ENCODE measurements at places on chromosomes 5 and 9.

DNA sequence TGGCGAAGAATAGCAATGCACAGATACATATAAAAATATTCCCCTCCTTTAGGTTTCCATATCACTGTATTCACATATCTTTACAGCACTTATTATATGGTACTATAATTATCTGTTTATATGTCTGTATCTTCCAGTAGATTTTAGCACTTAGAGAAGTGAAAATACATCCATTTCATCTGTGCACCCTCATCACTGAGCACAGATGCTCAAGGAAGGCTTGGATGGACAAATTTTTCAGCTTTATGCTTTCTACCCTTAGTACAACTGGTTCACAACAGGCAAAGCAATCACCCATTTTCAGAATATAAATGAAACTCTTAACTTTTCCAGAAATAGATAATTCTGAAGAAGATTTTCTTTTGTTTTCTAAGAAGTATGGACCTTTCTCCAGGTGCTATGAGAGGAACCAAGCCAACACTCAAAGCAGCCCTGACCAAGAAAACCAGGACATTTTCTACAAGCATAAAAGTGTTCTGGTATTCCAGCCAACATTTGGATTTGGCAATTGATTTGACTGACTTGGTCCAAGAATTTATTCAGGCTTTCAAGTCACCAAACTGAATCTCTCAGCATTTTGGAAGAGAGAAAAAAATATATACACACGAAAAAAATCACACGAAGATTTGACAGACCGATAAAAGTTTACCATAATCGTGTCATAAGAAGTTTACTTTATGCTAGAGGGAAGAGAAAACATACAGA lies 170.2 kb upstream of the CD180 start:
- no peak for DNase-seq

DNA sequence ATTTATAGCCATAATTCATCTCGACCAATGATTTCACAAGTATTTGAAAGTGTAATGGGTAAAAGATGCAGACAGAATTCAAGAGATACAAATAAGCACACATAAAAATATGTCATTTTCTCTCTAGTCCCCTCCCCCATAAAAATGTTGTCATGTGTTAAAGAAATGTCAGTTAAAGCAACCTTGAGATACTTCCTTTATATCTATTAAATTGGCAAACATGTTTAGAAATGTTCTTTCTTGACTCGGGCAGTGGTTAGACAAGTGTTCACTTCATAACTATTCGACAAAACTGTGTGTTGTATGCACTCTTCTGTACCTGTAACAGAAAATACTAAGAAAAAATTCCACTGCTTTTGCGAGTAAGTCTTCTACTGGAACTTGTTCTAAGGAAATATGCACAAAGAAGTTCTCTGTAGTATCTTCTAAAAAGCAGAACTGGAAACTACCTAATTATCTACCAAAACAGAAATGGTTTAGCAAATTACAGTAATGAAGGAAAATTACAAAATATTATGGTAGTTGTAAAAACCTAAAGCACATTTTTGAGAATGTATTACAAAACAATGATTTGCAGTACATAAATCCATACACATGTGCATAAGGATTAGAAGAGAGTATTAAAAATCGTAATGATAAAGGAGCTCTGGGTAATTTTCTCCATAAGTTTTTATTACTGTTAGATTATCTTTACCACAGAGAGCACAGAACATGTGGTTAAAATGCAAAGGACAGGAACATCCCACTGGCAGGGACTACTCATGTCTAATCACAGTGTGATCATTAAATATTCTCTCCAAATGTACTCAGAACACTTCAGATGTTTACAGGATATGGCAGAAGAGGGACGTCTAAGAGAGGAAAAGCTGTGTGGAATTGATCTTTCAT lies 35.9 kb downstream of the FBXW2 start:
- no peak for DNase-seq

DNA sequence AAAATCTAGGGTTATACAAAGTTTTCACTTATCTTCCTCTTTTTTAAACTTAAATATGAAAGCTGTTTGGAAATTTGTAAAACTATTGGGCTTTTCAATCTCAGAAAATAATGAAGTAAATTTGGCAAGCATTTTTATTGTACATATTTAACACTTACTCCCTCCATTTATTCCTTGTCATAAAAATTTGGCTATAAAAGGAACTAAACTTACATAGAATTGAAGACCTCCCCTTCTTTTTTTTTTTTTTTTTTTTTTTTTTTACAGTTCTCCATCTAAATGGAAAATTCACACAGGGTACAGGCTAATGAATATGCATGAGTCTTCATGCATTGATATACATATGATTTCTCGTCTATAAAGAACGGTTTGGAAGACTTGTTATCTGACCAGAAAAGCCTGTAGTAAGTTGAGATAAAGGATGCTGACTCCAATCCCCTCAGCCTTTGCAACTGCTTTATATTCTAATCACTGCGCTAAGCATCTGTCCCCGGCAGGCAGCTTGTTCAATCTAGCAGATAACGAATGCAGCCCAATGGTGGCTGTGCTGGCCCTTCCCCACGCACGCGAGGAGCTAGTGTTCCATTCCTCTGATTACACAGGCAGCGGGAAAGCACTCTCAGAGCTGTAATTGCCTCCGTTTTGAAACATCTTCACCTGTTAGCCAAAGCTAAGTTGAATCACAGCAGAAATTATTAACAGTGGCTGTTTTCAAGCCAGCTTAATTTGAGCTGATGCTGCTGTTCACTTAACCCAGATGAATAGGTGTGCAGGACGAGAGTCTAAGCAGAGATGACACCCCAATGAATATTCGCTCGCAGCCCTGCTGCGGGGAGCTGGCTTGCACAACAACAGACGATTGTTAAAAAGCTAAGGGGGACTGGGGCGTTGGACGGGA lies 453.8 kb upstream of the ZNF608 start:
- DNase-seq, result no peak

DNA sequence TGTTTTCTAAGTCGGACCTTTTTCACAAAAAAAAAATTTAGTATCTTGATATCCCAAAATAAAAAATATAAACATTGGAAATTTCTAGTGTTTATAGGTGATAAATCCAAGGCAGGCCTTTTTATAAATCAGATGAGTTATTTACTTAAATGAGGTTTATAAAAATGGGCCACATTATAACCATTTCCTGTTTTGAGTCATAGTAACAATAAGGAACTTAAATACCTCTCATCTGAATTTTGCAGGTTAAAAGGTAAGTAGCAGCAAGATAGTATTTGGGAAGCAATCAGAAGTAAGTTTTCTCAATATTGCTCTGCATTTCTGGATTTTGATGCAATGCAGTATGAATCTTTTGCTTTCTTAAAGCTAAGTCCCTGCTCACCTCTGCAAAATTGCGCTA lies 3.9 kb downstream of the SPTAN1 start:
- no peak for DNase-seq

DNA sequence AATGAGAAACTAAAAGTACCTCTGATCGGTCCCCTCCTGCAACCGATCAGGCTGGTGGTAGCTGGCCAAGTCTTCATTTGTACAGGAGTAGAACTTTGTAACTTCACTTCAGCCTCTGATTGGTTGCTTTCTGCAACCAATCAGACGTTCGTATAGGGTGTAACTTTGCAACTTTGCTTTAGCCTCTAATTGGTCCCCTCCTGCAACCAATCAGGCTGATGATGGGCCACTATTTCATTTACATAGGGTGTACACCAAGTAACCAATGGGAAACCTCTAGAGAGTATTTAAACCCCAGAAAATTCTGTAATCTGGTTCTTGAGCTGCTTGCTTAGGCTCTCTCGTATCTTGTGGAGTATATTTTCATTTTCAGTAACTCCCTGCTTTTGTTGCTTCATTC lies 445.5 kb downstream of the MED10 start:
- no peak for DNase-seq
